Brain (organoid and tissue), 16 donors: ENCODE measurements at places on chromosomes 7 and 10. TPM values are rescaled to one million over a fixed set of nuclear protein-coding genes. Genes with fewer than 3 reads are reported as not detected.

MRM2 gene
- 30.9 TPM for polyA plus RNA-seq

VSIR gene
- polyA plus RNA-seq: 36.9 TPM

MINDY4 gene
- 5.1 TPM for polyA plus RNA-seq

ZNF853 gene
- polyA plus RNA-seq: 19.3 TPM

PNLIPRP1 gene
- not detected for polyA plus RNA-seq

AP1S1 gene
- 127 TPM for polyA plus RNA-seq

C10orf105 gene
- polyA plus RNA-seq: 3.3 TPM

GHRHR gene
- 1.6 TPM for polyA plus RNA-seq

CC2D2B gene
- not detected for polyA plus RNA-seq

RADIL gene
- 15.3 TPM for polyA plus RNA-seq

GPR26 gene
- polyA plus RNA-seq: 0.59 TPM

LRRC17 gene
- 0.95 TPM for polyA plus RNA-seq

TMEM140 gene
- polyA plus RNA-seq: 9.7 TPM

GDF10 gene
- 1.1 TPM for polyA plus RNA-seq

ICA1 gene
- polyA plus RNA-seq: 70.3 TPM

ACTA2 gene
- 65.7 TPM for polyA plus RNA-seq

VPS37D gene
- polyA plus RNA-seq: 20.4 TPM

CPEB3 gene
- 3.9 TPM for polyA plus RNA-seq

XRCC2 gene
- polyA plus RNA-seq: 1.2 TPM

LDB3 gene
- polyA plus RNA-seq: 14.4 TPM

CHN2 gene
- polyA plus RNA-seq: 26.5 TPM

OR9A2 gene
- polyA plus RNA-seq: not detected

MAT1A gene
- 0.39 TPM for polyA plus RNA-seq

CPN1 gene
- polyA plus RNA-seq: not detected

MCM10 gene
- 7.7 TPM for polyA plus RNA-seq

GOLGA7B gene
- polyA plus RNA-seq: 10.7 TPM

EBF3 gene
- 22.3 TPM for polyA plus RNA-seq

CSTF2T gene
- polyA plus RNA-seq: 16.1 TPM

NEUROD6 gene
- 2.6 TPM for polyA plus RNA-seq

CXCL12 gene
- 11.5 TPM for polyA plus RNA-seq
